ENCODE measurements at places on chromosomes 7 and 10. TPM values are rescaled to one million over a fixed set of nuclear protein-coding genes. Genes with fewer than 3 reads are reported as not detected.

The HHEX gene
- total RNA-seq: 0.54 TPM

The DKK1 gene
- 932 TPM for total RNA-seq

The ZNF394 gene
- total RNA-seq: 20.7 TPM

The SGCE gene
- 12.8 TPM for total RNA-seq

The RARRES2 gene
- 5.0 TPM for total RNA-seq

The DRGX gene
- total RNA-seq: 0.86 TPM

The ADAM22 gene
- 3.9 TPM for total RNA-seq

The CTAGE4 gene
- total RNA-seq: not detected

The ENO4 gene
- total RNA-seq: 0.49 TPM

The DLG5 gene
- 48.7 TPM for total RNA-seq

The NKX6-2 gene
- total RNA-seq: not detected

The TRPV5 gene
- total RNA-seq: not detected

The MYO1G gene
- 0.98 TPM for total RNA-seq

The VSTM2A gene
- not detected for total RNA-seq

The MYH16 gene
- not detected for total RNA-seq

The SEMA3A gene
- 0.34 TPM for total RNA-seq

The PIP gene
- total RNA-seq: not detected

The SPDYE18 gene
- total RNA-seq: not detected

The TAS2R41 gene
- not detected for total RNA-seq

The AEBP1 gene
- total RNA-seq: 0.43 TPM

The GFRA1 gene
- total RNA-seq: 0.37 TPM

The GRID2IP gene
- total RNA-seq: not detected

The ANKRD61 gene
- not detected for total RNA-seq

The GDF2 gene
- not detected for total RNA-seq

The PLEKHS1 gene
- total RNA-seq: not detected

The NUPR2 gene
- total RNA-seq: not detected

The CNTNAP2 gene
- total RNA-seq: not detected

The GJD4 gene
- total RNA-seq: not detected

The CAV1 gene
- total RNA-seq: not detected

The CTNNA3 gene
- not detected for total RNA-seq

The PRLHR gene
- total RNA-seq: not detected

The HABP2 gene
- not detected for total RNA-seq

The TET1 gene
- 3.1 TPM for total RNA-seq

The SCART1 gene
- total RNA-seq: 0.18 TPM

The ASAH2B gene
- 0.37 TPM for total RNA-seq

The TCF7L2 gene
- total RNA-seq: 0.88 TPM

The FGL2 gene
- total RNA-seq: not detected

The PPP1R9A gene
- total RNA-seq: 3.3 TPM

The UMAD1 gene
- total RNA-seq: 42.3 TPM

The SCRN1 gene
- total RNA-seq: 101 TPM

The LIPJ gene
- not detected for total RNA-seq

The FAM13C gene
- total RNA-seq: not detected
